Mesenchymal stem cell (in vitro differentiated cells and primary cell): ENCODE measurements at places on chromosomes 11 and 22.
A peak's percentile ranks its signal among the peaks of the same experiment; 100 is the strongest.

DNA sequence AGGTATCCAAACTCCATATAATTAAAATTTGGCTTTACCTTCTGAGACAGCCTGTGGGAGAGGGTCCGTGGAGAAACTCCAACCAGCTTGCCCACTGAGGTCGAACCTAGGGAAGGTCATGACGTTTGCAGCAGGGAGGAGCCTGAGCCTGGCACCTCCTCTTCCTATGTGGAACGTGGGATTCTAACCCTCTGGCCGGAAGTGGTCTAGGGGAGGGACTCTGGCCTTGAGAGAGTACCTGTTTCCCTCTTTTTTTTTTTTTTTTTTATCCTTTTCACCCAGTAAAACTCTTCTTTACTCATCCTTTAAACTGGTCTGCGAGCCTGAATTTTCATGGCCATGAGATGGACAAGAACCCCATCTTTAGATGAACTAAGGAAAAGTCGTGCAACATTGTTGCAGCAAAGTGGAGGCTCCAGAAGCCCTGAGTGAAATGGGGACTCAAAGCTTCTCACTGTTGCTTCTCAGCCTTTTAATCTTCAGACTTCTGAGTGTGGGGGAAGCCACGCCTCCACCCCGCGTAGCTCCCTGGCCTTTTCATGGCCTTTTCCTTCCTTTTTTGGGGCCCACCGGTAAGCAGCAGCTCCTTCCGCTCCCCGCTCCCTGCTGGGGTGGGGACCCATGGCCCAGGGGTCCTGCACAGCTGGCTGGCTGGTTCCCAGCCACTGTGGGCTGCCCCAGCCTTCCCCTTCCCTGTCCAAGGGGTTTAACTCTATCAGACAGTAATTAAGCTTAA, 1359.9 kb downstream of the LRRC4C start:
- DNase-seq: no peak

DNA sequence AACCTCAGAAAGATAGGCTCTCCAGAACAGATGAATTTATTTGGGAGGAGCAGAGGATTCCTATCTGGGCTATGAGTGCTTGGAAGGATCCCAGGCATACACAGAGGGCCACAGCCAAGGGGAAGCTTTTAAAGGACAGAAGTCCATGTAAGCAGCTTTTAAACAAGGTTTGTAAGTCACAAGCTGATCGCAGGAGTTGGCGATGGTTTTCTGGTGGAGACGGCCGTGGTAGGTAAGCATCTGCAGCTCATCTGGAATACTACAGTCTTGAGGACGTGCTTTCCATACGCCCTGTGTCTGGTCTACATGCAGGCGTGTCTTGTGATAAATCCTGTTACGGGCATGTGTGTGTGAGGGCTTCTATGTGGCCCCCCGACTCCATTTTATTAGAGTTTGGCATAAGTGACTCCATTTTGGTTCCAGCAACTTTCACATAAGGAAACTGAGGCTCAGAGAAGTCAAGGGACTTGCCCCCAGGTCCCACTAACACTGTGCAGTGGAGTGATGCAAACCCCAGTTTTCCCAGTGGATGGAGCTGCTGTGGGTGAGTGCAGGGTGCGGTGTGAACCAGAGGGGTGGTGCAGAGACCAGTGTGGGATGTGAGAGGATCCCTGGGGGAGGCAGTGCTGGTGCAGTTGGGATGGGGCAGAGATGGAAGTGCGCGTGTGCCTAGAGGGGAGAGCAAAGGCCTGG, 11.8 kb upstream of the ACY3 start:
- DNase-seq: no peak

GRCh38 chr11:20342347-20343141, 21.0 kb upstream of the HTATIP2 start:
- DNase-seq: no peak

- DNase-seq: no peak
These were observed 28.1 kb upstream of the RTL6 start for GRCh38 chr22:44525941-44526778.

GRCh38 chr11:2305140-2305778, 3.4 kb downstream of the TSPAN32 start:
- peak; percentile 71 for DNase-seq

DNA sequence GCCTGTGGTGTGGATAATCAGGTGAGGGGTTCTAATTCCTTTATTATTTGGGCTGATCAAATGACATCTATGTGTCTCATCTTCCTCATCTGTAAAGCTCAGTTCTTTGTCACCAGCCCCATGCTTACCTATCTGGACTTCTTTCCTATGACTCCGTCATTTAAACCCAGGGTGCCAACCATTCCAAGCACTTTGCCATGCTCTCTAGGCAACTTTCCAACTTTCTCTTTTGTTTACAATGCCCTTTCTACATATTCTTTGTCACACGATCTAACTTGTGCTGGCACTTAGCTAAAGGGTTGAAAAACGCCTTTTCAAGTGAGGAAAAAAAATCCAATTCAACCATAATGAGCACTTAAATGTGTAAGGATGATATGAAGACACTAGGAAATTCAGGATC, 27.9 kb downstream of the EXPH5 start:
- no peak for DNase-seq

GRCh38 chr11:27700351-27701301, at the start of gene BDNF:
TSS of gene BDNF (minus strand) at chr11:27700455. CDS start at chr11:27658564, 41,891 bp downstream.
- peak; percentile 65 for DNase-seq

DNA sequence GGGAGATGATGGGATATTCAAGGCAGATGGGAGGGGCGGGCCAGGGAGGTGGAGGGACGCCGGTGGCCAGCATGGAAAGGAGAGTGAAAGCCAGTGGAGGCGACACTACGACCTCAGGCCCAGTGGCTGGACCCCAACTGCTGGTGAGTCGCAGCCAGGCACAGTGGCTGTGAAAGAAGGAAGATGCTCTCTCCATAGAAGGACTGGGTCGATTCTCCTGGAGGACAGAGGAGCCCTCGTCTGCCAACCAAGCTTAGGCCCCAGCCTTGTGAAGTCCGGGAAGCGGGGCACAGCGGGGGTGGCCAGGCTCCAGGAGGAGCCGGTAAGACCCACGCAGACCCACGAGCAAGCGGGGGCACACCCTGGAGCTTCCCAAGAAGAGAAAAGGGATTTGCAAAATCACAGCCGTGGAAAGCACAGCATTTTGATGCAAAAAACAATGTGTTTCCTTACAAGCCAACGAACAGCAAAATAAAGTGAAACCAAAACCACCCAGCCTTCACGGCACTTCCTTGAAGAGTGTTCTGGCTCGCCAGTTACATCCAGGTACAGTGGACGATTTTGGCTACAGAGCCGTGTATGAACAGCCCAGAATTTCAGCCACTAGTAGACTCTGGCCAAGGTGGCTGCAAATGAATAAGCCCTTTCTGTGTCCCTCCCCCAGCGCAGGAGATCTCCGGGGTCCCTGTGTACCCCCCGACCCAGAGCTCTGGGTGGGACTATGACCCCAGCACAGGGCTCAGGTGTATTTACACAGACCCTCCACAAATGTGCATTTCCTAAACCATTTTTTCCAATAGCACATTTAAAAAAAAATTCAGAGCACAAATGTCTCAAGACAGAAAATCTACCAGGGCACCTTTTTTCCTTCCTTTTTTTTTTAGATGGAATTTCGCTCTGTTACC, 96.9 kb downstream of the TRMU start:
- no peak for DNase-seq

DNA sequence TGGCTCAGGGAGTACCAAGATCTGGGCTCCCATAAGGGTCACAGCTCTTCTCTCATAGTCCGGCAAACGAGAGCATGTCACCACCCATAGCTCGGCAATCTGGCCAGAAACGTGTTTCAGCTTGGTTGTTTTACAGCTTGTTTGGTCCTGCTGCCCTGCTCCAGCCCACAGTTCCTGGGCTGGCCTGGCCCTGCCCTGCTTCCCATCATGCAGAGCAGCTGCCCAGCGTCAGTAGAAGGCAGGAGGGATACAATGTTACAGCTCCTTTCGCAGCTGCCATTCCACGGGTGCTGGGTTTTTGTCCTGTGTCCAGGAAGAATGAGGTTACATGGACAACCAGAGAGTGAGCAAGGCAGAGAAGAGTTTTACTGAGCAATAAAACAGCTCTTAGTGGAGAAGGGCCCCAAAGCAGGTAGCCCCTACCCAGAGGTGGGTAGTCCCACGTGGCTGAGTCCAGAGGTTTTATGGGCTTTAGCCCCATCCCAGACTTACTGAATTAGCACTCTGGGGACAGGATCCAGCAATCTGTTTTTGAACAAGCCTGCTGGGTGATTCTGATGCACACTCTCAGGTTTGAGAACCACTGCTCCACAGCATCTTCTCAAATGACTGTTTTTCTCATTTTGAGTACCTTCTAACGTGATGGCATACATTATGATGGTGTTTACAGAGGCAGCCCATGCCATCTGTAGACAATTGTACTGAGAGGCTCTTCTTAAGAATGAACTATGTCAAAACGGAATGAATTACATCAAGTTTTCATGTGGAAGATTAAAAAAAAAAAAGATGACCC, 5.8 kb upstream of the MS4A18 start:
- no peak for DNase-seq

GRCh38 chr22:36595940-36596339, 67.0 kb upstream of the EIF3D start:
- no peak for DNase-seq

- no peak for DNase-seq
These were observed 4.2 kb upstream of the SYN3 start for GRCh38 chr22:33062361-33062760.

- peak; percentile 2 for DNase-seq
These were observed 551 bp upstream of the DEUP1 start for GRCh38 chr11:93329936-93330445.

GRCh38 chr11:1567721-1568100, 4.4 kb downstream of the DUSP8 start:
- no peak for DNase-seq

DNA sequence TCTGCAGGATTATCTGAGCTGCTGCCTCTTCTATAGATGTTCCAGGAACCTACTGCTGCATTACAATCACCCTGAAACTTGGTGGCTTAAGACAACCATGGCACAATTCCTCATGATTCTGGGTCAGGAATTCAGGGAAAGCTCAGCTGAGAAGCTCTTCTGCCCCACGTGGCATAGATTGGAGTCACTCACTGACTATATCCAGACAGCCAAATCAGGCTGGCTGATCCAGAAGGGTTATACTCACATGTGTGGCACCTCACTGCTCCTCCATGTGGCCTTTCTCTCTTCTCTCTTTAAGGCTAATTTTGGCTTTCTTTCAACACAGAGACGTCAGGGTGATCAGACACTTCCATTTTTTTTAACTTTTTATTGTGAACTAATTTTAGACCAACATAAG, 125.5 kb downstream of the BBOX1 start:
- no peak for DNase-seq

DNA sequence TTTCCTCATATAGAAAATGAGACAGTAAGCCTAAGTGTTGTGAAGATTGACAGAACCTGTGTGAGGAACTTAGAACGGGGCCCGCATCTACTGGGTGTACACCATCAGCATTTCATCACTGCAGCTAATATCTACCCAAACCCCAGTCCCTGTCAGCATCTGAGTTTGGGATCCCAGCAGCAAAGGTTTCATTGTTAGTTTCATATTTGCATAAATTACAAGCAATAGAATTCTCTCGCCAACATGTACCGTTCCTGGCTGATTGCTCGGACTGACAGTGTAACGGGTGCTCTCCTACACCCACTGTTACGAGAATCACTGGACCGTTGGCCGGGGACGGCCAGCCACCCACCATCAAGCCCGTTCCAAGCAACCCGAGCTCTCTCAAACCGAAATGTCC, 10.4 kb upstream of the TMPRSS6 start:
- DNase-seq: no peak

DNA sequence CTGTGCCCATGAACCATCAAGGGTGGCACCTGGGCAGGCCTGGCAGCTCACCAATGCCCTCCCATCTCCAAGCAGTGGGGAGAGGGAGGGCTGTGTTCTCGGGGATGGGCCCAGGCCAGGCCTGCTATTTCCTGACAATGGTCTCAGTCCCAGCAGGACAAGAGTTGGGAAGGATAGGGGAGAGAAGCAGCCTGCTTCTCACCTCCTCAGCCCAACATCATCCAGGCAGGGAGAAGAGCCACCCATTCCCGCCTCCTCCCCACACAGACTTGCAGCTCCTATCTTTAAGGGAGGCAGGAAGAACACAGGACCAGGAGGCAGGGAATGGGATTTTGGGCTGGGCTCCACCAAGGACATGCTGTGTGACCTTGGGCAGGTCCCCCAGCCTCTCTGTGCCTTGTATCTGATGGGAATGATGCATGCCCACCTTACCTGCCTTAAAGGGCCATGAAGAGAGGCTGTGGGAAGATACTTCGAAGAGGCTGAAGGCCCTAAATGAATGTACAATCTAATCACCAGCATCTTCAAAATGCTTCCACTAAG, 108.7 kb downstream of the DSCAML1 start:
- DNase-seq: no peak

- no peak for DNase-seq
These were observed 42.9 kb downstream of the DDX6 start for GRCh38 chr11:118748056-118748455.

GRCh38 chr11:1341928-1342524, 32.6 kb upstream of the TOLLIP start:
- DNase-seq: peak; percentile 51

DNA sequence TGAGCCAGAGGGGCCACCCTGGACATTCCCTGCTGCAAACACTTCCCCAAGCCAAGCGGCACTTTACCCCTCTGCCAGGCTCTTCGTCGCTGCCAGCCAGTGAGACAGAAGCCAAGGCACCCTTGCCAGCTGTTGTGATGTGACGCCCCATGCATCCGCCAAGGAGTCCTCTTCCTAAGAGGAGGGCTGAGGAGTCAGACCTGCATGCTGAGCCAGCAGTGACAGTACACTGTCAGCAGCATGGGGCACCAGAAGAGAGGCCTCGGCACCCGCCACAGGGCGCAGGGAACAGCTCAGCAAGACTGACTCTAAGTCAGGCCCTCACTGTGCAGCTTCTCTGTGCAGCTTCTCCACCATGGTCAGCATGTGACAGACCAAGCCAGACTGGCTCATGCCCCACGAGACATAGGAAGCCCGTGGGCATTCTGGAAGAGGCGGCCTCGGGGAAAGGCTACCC, 26.4 kb downstream of the VPS37C start:
- DNase-seq: no peak

GRCh38 chr11:129729216-129729615, 86.4 kb upstream of the TMEM45B start:
- no peak for DNase-seq

DNA sequence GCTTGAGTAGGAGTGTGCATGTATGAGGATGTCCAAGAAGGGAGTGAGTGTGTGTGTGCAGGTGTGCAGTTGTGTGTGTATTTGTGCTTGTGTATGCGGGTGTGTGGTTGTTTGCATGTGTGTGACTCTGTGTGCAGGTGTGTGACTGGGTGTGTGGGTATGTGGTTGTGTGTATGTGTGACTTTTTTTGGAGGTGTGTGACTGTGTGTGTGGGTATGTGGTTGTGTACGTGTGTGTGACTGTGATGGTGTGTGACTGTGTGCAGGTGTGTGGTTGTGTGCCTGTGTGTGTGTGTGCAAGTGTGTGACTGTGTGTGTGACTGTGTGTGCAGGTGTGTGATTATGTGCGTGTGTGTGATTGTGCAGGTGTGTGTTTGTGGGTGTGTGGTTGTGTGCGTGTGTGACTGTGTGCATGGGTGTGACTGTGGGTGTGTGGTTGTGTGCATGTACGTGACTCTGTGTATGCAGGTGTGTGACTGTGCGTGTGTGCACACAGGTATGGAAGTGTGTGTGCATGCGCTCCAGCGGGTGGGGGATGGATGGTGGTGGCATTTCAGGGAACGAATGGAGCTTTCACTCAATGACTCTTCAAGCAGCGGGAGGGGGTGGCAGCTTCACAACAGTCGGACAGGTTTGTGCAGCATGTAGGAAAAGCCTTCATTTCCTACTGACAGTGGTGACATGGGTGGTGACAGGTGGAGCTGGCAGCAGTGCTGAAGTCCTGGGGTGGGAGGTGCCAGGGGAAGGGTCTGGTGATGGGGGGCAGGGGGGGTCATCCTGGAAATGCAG, 47.6 kb downstream of the CACNA1I start:
- DNase-seq: no peak

GRCh38 chr22:37310815-37311595, 28.7 kb downstream of the CYTH4 start:
- no peak for DNase-seq
